ENCODE measurements at places on chromosomes 2 and 18. TPM values are rescaled to one million over a fixed set of nuclear protein-coding genes. Genes with fewer than 3 reads are reported as not detected.
A peak's percentile ranks its signal among the peaks of the same experiment; 100 is the strongest.

GRCh38 chr2:142880279-142880678, 2.8 kb downstream of the KYNU start:
- H3K4me1 ChIP-seq: no peaks in the 10 kb centered on the region
- no peak overlapping the region for H3K4me3 ChIP-seq
- H3K36me3 ChIP-seq: no peaks in the 10 kb centered on the region
- H3K27me3 ChIP-seq: no peaks in the 10 kb centered on the region

GRCh38 chr2:191231995-191232394, 13.2 kb upstream of the MYO1B start:
- H3K36me3 ChIP-seq: no peaks in the 10 kb centered on the region
- no peak overlapping the region for H3K4me3 ChIP-seq
- DNase-seq: no peak
- no peak overlapping the region for H3K27ac ChIP-seq
- H3K27me3 ChIP-seq: no peaks in the 10 kb centered on the region

Gene ZC3H6
- 16.9 TPM for total RNA-seq

- peaks cover 17% of the 10 kb centered on the region for H3K27me3 ChIP-seq
- no peak overlapping the region for H3K4me3 ChIP-seq
- peaks cover 13% of the 10 kb centered on the region for H3K4me1 ChIP-seq
Measured at GRCh38 chr2:98090951-98091350, 4.0 kb downstream of the VWA3B start.

DNA sequence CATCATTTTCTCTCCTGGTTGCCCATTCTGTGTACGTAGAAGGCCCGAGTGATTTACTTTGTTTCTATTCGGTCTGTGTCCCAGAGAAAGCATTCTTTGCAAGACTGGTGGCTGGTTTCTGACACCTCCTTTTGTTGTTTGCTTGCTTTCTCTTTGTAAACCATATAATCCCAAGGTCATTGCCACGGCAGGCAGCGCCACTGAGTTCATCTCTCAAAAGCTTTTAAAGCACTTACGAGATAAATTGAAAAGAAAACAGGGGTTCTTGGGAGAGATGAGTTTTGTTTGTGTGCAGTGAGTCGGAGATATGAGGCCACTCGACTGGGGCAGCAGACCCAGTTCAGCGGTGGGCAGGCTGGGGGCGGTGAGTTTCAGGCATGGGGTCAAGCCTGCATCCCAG, 137.6 kb downstream of the NCK2 start:
- no peak for DNase-seq
- no peaks in the 10 kb centered on the region for H3K27me3 ChIP-seq
- peaks cover 84% of the 10 kb centered on the region for H3K36me3 ChIP-seq
- H3K27ac ChIP-seq: peak overlapping the region; percentile 27
- peaks cover 84% of the 10 kb centered on the region for H3K4me1 ChIP-seq

DNA sequence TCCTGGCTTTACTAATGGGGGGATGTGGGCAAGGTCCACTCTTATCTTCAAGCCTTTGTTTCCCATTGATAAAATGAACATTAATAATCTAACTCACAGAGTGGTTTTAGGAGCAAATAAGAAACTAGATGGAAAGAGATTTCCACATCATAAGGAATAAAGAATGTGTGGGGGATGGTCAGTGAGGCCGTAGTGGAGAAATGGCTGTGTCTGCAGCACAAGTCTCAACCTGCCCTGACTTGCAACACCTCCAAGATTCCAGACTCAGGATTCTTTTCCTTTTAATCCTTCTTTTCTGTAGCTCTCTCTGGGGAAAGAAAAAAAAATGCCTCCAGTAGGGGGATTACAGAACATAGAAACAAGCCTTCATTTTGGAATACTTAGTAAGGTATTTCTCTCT, 124.2 kb upstream of the MEX3C start:
- no peaks in the 10 kb centered on the region for H3K4me1 ChIP-seq
- no peak overlapping the region for H3K27ac ChIP-seq
- DNase-seq: no peak
- H3K36me3 ChIP-seq: no peaks in the 10 kb centered on the region
- peaks cover 4% of the 10 kb centered on the region for H3K27me3 ChIP-seq

Data from activated CD8-positive, alpha-beta T cell treated with anti-CD3 and anti-CD28 coated beads for 36 hours (primary cell).